ENCODE measurements at places on chromosomes 2 and 18. TPM values are rescaled to one million over a fixed set of nuclear protein-coding genes. Genes with fewer than 3 reads are reported as not detected.

GRCh38 chr2:208274748-208275147, 8.7 kb downstream of the PIKFYVE start:
- no peak for DNase-seq

DNA sequence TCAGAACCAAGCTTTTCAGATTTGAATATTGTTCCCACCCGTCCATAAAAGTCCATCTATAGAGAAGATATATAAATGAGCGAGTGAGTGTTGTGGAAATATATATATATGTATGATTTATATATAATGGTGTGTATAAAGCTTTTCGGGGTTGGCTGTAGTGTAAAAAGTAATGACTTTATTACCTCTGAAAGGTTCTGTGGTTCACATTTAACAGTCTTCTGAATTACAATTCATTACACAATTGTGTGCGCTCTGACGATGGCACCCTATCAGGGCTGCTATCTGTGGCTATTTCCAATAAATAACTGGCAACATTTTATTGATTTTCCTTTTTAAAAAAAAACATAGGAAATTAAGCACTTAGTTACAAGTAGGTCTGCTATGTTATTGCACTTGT, 2.7 kb upstream of the BCL11A start:
- no peak for DNase-seq

DNA sequence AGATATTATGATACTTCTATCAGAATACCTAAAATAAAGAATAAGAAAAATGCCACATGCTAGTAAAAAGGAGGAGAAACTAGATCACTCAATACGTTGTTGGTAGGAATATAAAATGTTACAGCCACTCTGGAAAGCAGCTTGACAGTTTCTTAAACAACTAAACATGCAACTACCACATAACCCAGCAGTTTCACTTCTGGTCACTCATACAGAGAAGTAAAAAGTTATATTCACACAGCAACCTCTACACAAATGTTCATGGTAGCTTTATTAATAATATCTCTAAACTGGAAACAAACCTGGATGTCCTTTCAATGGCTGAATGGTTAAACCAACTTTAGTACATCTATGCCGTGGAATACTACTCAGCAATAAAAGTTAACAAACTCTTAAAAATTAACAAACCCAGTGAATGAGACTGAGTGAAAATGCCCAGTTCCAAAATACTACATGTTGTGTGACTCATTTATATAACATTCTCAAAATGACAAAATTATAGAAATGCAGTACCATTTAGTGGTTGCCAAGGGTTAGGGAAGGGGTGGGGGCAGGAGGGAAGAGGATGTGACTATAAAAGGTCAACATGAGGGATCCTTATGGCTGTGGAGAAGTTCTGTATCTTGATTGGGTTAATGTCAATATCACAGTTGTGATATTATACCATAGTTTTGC, 124.1 kb downstream of the MMADHC start:
- no peak for DNase-seq

DNA sequence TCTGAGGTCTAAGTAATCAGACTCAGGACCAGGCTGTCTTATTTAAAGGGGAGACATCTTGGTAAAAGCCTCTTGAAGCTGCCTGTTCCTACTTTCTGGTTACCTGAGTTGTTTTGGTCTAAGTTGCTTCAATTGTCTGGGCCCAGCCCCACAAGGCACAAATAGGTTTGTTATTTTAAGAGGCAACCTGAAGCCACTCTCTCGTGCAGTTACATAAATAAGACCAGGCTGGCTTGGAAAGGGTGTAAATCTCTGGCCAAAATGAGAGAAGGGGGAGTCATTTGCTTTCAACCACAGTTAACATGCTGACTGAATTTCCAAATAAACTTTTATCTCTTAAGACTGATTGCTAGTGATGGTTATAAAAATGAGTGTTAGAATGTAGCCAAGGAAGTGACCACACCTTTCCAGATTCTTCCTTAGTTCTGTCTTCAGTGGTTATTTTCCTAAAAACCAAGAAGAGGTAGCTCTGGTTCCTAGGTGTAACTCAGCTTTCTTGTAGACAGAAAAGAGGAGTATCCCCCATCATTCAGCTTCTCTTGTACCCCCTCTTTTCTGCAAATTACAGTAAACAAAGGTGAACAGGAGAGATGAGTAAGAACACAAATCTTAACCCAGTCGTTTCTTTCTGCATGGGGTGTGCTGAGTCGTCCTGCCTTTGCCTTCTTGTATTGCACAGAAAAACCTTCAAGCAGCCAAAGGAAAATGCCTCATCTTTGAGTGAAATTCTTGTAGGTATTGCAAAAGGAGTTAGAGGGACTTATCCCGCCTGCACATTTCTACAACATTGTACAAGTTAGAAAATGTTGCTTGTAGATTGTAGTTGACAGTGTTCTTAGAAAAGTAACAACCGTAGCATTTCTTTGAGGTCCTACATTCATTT, 161.5 kb upstream of the NT5C1B start:
- DNase-seq: no peak

GRCh38 chr2:4693266-4693665, 989.9 kb downstream of the DCDC2C start:
- DNase-seq: no peak

DNA sequence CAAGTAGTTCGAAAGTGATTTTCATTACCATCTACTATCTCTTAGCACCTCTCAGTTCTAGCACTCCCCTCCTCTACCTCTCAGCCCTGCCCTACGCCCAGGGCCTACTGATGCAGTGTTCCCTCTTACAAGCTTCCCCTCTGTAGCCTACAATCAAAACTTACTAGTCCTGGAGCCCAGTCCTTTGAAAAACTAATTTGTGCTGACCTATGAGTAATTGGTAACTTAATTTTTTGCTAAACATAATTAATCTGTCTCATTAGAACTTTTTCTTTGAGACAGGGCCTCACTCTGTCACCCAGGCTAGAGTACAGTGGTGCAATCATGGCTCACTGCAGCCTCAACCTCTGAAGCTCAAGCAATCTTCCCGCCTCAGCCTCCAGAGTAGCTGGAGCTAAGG, 44.9 kb downstream of the MREG start:
- DNase-seq: no peak

- DNase-seq: no peak
These were observed 43.9 kb upstream of the SGPP2 start for GRCh38 chr2:222380456-222380855.

DNA sequence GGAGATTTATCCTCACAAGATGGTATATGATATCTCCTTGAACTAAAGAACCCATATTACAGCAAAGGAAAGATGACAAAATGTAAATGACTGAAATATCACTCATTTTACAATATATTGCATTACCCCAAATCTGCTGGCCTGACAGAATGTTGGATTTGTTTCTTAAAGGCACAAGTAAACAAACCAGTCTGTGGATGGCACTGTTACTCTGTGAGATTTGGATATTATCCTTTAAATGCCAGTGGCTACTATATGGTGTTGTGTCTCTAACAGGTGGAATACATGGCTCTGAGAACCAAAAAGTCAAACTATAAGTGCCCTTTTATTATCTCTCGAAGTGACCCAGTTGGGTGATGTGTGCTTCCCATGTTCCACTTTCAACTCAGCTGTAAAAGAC, 125.7 kb downstream of the PDE1A start:
- no peak for DNase-seq

GRCh38 chr2:232901736-232902578, 31.9 kb downstream of the SNORC start:
- DNase-seq: no peak

DNA sequence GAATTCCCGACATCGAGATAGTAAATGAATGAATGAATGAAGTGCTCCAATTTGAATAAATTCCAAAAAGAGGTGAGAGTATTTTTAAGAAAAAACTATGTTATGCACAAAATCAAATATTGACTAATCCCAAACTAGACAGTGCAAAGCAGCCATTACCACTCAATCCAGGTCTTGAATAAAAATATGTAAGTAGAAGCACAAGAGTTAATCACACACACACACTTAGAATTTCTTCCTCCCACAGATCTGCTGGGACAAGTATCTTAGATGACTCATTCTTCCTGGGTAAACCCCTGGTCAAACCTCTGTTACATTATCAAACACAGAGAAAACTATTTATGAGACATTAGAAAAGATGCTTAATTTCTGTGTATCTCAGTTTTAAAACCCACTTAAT, 102.0 kb downstream of the PLA2R1 start:
- DNase-seq: no peak

The LBX2 gene
- not detected for polyA plus RNA-seq

DNA sequence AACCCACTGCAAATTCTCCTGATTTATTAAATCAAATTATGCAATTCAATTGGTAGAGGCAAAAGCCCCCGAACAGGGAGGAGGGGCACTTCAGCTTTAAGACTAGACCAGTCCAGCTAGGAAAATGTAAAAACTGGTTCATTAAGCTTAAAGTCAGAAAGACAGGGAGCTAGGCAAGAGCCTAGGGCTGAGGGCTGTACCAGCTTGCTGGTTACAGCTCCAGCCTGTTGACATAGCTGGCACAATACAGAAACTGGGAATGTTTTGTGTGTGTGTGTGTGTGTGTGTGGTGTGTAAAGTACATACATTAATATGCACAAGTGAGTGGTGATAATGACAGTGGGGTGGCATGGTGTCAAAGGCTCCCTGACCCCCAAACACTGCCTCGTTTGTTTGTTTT, 307.0 kb upstream of the CELF4 start:
- DNase-seq: no peak

- no peak for DNase-seq
These were observed 31.0 kb upstream of the EPB41L5 start for GRCh38 chr2:119981896-119982295.

GRCh38 chr2:120444691-120445240, 98.8 kb downstream of the INHBB start:
- DNase-seq: no peak

DNA sequence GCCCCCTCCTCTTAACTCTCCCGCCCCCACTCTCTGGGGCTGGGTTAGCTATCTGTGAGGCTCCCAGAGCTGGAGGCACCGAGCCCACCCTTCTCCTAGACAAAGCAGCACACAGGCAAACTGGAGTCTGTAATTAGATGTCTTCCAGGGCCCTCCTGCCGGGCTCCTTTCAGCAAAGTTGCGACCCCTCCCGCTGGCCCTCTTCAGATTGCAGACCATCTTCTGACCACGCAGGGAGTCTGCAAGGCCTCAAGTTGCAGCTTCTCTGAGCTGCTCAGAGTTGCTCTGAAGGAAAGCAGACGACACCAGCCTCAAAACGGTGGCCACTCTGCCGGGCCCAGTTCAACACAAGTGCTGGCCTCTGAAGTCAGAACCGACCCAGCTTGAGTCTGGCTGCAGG, 228.4 kb upstream of the COPS8 start:
- DNase-seq: no peak
